ENCODE measurements at places on chromosomes 4 and X.

- DNase-seq = no peak
These were observed 164.7 kb downstream of the SOWAHB start for GRCh38 chr4:76733068-76733771.

DNA sequence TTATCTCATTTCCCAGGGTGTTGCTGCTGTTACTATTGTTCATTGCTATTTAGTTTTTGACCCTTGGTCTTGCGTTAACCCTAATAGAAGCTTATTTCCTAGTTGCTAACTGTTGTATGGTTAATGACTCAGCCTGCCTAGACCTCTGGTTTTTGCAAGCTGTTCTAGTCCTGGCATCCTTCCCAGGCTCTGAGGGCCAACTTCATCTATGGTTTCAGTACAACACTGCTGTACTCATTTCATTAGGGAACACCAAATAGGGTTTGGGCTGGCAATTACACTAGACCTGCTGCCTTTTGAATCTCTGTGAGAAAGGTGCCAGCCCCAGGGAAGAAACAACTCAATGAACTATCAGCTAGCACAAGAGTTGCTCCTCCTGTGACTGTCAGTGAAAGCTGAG, 59.6 kb downstream of the DCX start:
- no peak for DNase-seq

DNA sequence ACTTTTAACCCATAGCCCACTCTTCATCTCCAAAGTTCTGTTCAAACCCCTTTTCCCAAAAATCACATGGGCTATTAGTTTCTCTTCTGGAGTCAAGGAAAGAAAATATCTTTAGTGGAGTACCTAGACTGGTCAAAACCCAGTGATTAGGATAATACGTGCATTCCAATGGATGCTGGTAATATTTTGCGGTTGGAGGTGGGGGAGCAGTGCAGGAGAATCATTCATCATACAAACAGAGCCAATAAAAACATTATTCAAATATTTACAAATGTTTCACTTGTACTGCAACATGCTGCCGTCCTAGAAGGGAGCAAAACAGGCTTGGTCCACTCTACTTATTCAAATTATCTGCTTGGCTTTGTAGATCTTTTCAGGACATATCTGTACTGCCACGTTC, 57.2 kb upstream of the RAB9B start:
- no peak for DNase-seq

DNA sequence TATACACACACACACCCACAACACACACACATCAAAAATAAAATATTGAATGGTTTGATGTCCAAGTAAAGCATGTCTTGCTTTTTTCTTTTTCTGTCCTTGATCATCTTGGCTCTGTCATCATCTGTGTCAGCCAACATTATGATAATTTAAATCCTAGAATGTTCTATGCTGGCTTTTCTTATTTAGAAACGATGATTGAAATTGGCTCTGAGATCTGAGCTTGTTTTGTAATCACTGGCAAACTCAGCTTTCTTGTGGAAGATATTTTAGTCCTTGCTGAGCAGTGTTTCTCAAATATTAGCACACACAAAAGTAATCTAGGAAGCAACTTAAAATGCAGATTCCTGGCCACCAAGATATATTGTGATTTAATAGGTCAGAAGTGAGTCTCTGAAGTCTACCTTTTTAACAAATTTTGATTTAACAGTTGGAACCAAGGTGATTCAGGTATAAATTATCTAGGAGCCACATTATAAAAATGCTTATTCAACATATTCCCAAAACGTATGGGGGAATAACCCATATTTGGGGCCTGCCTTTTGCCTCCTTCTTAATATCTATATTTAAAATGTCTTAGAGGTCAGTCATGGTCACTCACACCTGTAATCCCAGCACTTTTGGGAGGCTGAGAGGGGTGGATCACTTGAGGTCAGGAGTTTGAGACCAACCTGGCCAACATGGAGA, 24.0 kb upstream of the DSPP start:
- DNase-seq = no peak

DNA sequence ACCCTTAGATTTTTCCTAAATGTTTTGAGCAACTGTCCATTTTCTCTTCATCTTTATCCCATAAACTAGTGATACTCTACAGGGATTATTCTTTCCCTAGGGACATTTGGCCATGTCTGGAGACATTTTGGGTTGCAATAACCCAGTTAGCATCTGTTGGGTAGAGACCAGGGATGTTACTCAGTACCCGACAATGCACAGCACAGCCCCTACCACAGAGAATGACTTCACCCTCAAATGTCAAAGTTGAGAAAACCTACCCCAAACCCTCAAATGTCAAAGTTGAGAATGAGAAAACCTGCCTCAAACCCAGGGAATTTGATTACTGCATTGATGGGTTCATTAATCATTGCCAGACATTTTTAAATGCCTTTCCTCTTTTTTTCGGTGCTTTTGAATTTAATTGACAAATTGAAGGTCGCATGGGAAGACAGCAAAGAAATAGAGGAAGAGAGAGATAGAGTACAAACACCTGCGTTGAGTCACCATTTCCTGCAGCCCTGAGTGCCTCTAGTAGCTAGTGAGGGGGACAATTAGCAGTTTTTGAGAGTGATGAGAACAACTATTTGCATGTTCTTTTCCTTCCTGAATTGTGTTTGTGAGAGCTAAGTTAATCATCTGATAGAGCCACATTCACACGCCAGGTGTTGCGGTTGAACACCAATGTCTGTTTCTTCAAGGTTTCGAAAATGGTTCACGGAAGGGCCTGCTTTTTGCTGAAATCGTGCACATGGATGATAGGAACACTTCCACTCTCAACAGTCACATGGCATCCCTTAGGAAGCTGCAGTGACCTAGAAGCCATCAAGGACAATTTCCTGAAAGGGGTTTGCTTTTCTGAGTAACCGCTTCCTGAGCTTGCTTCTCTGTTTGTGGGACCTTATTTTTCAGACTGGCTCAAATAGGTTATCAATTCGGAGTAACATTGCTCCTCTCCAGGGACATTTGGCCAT, 203.9 kb upstream of the VCX3A start:
- no peak for DNase-seq

GRCh38 chr4:88940506-88940905, 116.5 kb downstream of the FAM13A start:
- no peak for DNase-seq

- no peak for DNase-seq
These were observed 567.4 kb upstream of the CPEB2 start for GRCh38 chr4:14434916-14435315.

DNA sequence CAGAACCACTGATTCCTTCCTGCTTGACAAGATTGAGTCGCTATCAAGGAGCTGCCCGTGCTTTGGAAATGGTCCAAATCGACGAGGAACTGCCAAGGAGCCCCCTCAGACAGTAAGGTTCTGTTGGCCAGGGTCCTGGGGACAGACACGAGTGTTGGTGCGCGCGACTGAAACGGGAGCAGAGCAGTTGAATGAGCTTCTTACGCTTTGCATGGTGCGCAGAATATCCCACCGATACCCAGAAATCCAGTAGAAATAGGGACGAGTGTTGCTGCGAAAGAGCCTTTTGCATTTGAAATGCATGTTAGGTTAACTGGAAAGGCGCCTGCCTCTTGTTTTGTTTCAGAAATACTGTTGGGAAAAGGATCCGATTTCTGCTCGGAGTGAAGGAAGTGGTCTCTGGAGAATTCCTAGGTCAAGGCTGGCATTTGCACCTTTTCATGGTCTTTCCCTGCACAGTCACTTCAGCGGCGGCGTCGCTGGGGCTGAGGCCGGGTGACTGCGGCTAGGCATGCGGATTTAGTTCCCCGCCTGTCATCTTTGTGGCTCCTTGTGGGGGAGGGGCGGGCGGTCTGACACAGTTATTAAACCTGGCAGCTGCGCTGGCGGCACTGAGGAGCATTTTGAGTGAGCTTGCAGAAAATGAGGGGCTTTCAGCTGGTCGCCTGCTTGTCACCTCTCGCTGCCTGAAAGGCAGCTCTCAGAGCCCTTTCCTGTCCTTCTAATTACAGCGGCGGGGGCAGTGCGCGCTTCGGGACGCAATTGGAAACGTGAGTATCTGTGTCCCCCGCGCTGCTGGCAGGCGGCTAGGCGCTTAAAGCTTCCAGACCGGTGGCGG, 51.5 kb upstream of the TRIM2 start:
- DNase-seq = peak; percentile 94

- DNase-seq = no peak
These were observed 56.0 kb downstream of the STX18 start for GRCh38 chr4:4485806-4486205.

- DNase-seq = no peak
These were observed 38.1 kb downstream of the SLC2A9 start for GRCh38 chr4:9983211-9983610.

DNA sequence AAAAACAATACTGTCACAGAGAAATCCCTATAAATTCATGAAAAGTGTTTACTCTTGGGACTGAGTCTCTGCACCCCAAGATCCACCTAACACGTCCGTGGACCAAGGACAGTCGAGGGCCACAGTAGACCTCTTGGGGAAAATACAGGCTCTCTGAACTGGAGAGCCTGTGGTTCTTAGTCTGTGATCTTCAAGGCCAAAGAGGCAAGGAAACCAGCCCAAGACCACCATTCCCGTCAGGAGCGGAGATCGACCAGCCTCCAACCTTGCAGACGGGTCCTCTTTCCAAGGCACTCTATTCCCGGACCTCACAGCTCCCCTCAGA, 1.6 kb upstream of the APBB2 start:
- no peak for DNase-seq

- no peak for DNase-seq
These were observed 106.5 kb downstream of the ATP11C start for GRCh38 chrX:139826065-139827044.

GRCh38 chrX:38847903-38848230, 46.6 kb downstream of the MID1IP1 start:
- no peak for DNase-seq

- DNase-seq = no peak
These were observed 32.3 kb downstream of the CHRNA9 start for GRCh38 chr4:40367451-40367850.

- no peak for DNase-seq
These were observed 24.3 kb downstream of the NFKB1 start for GRCh38 chr4:102525504-102525903.

GRCh38 chrX:110331444-110332030, 13.7 kb upstream of the AMMECR1 start:
- DNase-seq = no peak

- no peak for DNase-seq
These were observed 259.5 kb upstream of the BOD1L1 start for GRCh38 chr4:13887010-13887409.

DNA sequence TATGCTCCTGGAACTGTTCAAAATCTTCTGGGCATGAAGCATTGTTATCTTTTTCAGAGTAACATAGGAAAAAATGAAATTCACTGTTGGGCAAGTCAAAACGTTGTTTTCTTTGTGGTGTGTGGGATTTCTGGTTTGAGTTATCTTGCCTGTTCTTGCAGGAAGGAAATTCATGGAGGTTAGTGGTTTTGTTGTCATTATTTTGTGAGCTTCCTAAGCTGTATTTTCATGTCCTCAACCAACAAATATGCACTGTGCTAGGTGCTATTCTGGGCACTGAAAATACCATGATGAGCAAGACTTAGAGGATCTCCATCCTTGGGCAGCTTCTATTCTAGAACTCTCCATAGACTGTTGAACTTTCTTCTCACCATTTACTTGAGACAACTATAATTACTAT, 16.9 kb downstream of the SPINK2 start:
- no peak for DNase-seq

- DNase-seq = no peak
These were observed 90.8 kb upstream of the OTUD4 start for GRCh38 chr4:145271194-145271593.

DNA sequence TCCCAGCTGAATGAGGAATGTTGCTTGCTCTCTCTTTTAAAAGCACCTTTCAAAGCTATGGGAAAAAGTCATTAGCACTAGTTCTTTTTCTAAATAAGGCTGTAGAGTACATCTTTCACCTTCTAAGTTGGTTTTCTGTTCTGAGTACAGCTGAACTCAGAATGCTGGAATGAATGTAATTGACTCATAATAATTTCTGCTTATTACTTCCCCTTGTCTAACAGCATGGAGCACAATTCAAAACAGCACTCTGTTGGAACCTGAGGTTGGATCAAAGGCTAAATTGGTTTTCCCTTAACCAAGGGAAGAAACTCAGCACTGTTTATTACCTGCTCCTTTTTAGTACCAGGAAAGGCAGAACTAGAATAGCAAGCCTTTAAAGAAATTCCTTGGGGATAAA, 33.5 kb upstream of the CYP2U1 start:
- no peak for DNase-seq

- DNase-seq = peak; percentile 84
These were observed at the start of gene MTMR8 for GRCh38 chrX:64394874-64395567. TSS of gene MTMR8 (minus strand) at chrX:64395452. CDS start at chrX:64395363, 89 bp downstream.

GRCh38 chr4:106582103-106582502, 213.5 kb upstream of the GIMD1 start:
- DNase-seq = no peak

- DNase-seq = no peak
These were observed 17.0 kb upstream of the TMEM33 start for GRCh38 chr4:41918278-41918677.

DNA sequence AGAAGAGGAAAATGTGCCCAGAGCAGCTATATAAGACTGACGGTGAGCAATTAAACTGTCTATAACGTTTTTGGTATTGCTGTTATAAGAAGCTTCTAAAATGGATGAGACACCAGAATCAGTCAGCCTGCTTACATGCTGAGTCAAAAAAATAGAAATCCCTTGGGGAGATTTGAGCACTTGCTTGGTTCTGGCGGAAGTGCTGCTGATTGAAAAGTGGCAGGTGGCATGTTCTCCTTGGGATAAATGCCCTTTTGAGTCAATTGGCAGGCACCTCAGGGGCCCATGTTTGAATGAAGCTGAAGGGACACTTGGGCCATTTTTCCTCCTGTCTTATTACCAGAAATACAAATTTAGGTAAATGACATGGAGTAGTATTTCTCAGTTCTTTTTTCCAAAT, 148.7 kb downstream of the PTCHD1 start:
- no peak for DNase-seq

- DNase-seq = no peak
These were observed 173.8 kb downstream of the IL15 start for GRCh38 chr4:141810038-141810711.

GRCh38 chr4:19703391-19703790, 548.3 kb upstream of the SLIT2 start:
- no peak for DNase-seq

- DNase-seq = no peak
These were observed 230.8 kb downstream of the CPE start for GRCh38 chr4:165609653-165610052.

DNA sequence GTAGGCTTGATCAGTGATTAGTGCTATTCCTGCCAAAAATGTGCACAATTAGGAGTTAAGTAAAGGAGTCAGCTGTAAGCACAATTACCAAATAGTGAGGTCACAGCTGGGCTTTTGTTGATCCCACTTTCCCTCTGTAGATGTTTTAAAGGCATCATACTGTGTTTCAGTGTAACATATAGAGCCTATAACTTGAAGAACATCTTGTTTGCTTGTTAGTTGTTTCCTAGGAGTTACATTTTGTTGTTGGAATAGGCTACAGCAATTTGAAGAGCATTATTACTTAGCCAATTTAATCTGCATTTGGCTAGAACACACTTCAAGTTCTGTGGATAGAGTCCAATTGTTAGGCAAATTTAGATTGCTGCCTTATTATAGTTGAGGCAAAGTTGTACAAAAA, 210.7 kb upstream of the MAD2L1 start:
- DNase-seq = no peak
